ENCODE measurements at places on chromosomes 12 and 14. TPM values are rescaled to one million over a fixed set of nuclear protein-coding genes. Genes with fewer than 3 reads are reported as not detected.

DNA sequence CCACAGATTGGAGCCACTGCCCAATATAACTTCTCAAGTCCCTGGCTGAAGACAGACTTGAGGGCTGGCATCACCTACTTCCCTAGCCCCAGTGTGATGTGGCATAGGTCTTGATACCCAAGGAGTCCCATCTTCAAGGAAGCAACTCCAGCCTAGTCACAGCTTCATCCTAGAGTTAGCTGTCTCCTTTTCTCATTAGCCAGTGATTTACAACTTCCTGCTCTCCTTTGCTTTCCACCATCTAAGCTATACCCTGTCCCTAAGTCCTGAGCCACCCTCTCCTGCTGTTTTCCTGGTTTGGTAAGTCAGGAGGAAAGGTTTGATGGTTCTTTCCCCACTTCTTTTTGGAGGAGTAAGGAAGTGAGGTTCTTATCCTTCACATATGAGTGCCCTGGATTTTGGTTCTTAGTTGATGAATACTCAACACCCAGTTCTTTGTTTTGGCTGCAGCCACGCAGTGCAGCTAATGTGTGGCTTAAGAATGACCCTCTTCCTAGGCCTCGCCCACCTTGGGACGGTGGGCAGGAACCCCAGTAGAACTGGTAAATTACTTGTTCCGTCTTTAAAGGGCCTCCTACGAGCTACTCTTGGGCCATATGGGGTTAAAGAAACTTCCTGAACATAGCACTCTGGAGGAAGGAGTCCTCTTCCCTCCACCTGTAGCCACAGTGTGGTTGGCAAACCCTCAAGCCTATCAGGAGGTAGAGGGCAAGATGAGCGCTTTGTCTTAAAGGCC, 3.9 kb upstream of the GPX2 start:
- H3K27me3 ChIP-seq, result no peaks in the 10 kb centered on the region
- no peak overlapping the region for H3K4me3 ChIP-seq
- H3K27ac ChIP-seq, result no peak overlapping the region
- H3K36me3 ChIP-seq, result peaks cover 5% of the 10 kb centered on the region

DNA sequence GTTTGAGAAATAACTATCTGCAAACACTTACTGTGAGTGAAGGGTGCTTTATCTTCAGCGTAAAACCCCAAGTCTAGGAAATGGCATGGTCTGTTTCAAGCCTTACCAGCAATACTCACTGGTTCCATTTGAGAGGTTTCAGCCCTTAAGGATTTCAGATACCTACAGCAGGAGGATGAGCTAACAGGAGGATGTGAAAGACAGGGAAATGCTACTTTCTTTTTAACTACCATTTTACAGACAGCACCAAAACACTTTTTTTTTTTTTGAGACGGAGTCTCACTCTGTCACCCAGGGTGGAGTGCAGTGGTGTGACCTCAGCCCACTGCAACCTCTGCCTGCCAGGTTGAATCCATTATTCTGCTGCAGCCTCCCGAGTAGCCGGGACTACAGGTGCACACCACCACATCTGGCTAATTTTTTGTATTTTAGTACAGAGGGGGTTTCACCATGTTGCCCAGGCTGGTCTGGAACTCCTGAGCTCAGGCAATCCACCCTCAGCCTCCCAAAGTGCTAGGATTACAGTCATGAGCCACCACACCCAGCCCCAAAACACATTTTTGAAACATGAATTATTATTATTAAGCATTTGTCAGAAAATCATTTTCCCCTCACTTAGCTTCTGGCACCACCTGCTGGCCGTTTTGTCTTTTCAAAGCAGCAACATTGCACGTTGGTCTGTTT, 4.6 kb downstream of the MTRFR start:
- no peaks in the 10 kb centered on the region for H3K4me1 ChIP-seq
- H3K27ac ChIP-seq, result no peak overlapping the region
- DNase-seq, result peak; percentile 80
- H3K36me3 ChIP-seq, result no peaks in the 10 kb centered on the region
- H3K27me3 ChIP-seq, result no peaks in the 10 kb centered on the region

DNA sequence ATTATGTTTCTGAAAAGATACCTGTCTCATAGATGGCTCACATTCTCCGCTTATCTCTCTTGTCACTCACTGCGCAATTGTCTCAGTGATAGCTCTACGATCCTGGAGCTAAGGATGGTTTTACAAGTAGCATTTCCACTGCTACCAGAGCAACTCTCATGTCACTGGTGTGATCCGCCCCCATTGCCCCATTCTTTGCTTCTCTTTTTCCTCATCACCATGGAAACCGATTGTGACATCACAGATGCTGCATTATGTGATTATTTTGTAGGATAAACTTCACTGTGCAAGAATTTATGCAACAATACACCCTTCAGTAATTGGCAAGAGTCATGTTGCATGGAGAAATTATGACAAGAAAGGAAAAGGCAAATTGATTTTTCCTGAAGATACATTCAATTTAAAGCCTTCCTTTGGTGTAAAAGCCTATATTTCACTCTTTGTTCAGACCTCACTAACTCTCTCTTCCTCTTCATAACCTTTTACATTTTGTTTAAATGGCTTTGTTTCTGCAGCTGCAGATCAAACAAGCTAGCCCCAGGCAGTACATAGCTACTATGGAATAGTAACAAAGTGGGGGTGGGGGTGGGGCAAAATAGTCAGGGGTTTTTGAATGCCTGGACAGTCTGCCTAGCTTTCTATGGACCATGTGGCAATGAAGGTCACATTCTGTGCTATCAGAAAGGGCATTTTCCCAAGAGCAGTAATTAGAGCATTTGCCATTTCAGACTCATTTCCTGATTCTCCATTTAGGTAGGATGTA, 539.8 kb downstream of the NRXN3 start:
- H3K27ac ChIP-seq, result no peak overlapping the region
- no peaks in the 10 kb centered on the region for H3K27me3 ChIP-seq
- H3K36me3 ChIP-seq, result no peaks in the 10 kb centered on the region
- no peaks in the 10 kb centered on the region for H3K4me1 ChIP-seq

- H3K4me1 ChIP-seq, result peaks cover 14% of the 10 kb centered on the region
- no peak overlapping the region for H3K27ac ChIP-seq
- no peaks in the 10 kb centered on the region for H3K36me3 ChIP-seq
- no peak for DNase-seq
- peaks cover 3% of the 10 kb centered on the region for H3K27me3 ChIP-seq
- H3K4me3 ChIP-seq, result no peak overlapping the region
These were observed 13.4 kb downstream of the SMUG1 start for GRCh38 chr12:54175200-54175963.

- H3K4me1 ChIP-seq, result no peaks in the 10 kb centered on the region
- DNase-seq, result no peak
- H3K27me3 ChIP-seq, result no peaks in the 10 kb centered on the region
- H3K36me3 ChIP-seq, result no peaks in the 10 kb centered on the region
- H3K27ac ChIP-seq, result no peak overlapping the region
- H3K4me3 ChIP-seq, result no peak overlapping the region
These were observed 31.1 kb downstream of the INTS13 start for GRCh38 chr12:26906704-26907103.

DNA sequence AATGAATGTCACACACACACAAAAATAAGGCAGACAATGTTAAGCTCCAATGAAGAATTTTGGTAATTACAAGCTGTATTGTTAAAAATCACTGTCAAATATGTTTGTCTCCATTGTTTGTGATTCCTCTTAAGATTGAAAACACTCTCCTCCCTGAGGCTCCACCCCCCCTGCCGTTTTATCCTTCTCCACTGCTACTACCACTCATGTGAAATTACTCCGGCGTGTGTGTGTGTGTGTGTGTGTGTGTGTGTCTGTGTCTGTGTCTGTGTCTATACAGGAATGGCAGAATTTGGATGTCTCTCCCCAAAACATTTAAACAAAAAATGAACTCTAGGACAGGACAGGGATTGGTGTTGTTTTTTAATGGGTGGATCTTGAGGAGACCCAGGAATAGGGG, 365.1 kb upstream of the DIO2 start:
- no peaks in the 10 kb centered on the region for H3K27me3 ChIP-seq
- H3K4me1 ChIP-seq, result no peaks in the 10 kb centered on the region
- no peak overlapping the region for H3K27ac ChIP-seq
- no peak for DNase-seq

GRCh38 chr14:74929242-74929641, 6.2 kb upstream of the RPS6KL1 start:
- H3K4me1 ChIP-seq, result no peaks in the 10 kb centered on the region
- H3K27ac ChIP-seq, result no peak overlapping the region
- no peaks in the 10 kb centered on the region for H3K27me3 ChIP-seq
- no peak overlapping the region for H3K4me3 ChIP-seq
- H3K36me3 ChIP-seq, result no peaks in the 10 kb centered on the region

DNA sequence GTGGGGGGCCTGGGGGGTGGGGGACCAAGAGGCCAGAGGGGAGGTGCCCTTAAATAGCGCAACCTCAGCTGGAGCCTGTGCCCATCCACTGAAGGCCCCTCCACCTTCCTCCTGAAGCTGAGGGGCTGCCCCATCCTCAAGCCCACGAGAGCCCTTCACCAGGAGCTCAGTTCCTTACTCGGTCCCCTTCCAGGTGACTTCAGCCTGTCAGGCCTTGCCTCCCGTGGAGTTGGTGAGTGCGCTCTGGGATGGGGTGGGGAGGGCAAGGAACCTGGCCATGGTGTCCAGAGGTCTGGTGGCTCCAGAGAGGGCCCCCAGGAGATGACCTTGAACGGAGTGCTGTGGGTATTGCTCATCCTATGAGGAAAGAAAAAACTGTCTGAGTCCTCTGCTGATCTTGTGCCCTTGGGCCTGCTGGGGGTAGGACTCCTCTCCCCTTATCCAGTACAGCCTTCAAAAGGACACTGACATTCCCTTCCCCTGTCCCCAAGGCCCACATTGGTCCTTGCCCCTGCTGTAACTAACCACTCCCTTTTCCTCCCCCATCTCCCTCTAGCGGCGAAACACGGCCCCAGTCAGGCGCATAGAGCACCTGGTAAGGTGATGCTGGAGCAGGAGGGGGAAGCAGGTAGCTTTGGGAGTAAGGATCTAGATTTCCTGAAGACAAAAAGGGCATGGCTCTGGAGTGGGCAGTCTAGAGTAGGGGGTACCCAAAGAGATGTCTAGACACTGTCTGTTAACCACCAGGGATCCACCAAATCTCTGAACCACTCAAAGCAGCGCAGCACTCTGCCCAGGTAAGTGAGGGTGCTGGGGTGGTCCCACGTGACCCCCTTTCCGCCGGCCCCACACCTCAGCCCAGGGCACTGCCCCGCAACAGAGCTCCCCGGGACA, 3.6 kb downstream of the TNS2 start:
- DNase-seq, result peak; percentile 83
- H3K4me3 ChIP-seq, result peak overlapping the region; percentile 74
- peaks cover 71% of the 10 kb centered on the region for H3K4me1 ChIP-seq
- H3K36me3 ChIP-seq, result no peaks in the 10 kb centered on the region
- H3K27ac ChIP-seq, result peak overlapping the region; percentile 97

- no peak overlapping the region for H3K4me3 ChIP-seq
- no peaks in the 10 kb centered on the region for H3K36me3 ChIP-seq
- H3K27ac ChIP-seq, result no peak overlapping the region
- no peaks in the 10 kb centered on the region for H3K27me3 ChIP-seq
- no peaks in the 10 kb centered on the region for H3K4me1 ChIP-seq
These were observed 276.8 kb upstream of the TMPO start for GRCh38 chr12:98238515-98239130.

DNA sequence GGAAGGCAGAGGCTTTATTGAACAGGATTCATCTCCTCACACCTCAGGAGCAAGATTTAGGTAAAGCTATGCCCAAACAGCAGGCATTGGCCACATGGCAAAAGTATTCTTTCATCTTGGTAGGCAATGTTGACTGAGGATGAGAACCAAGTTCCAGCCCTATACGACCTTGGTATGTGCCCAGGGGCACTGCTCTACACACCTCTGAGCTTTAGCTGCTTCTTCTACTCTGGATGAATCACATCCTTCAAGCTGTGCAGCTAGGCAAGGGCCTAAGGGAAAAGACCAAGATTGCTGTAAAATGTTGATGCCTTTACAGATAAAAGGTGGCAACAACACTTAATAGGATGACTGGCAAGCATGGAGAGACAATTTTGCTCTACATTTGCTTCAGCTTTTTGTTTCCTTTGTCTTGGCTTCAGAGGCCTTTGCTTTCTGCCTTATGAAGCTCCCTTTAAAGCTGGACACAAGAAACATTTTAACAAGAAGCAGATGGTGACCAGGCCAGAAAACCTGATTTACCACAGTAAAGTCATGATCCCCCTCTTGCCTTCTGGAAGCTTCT, 183.3 kb upstream of the KITLG start:
- peaks cover 38% of the 10 kb centered on the region for H3K4me1 ChIP-seq
- H3K36me3 ChIP-seq, result no peaks in the 10 kb centered on the region
- no peak overlapping the region for H3K4me3 ChIP-seq
- no peak for DNase-seq
- H3K27ac ChIP-seq, result no peak overlapping the region

- no peaks in the 10 kb centered on the region for H3K27me3 ChIP-seq
- H3K4me3 ChIP-seq, result no peak overlapping the region
- no peak for DNase-seq
- no peaks in the 10 kb centered on the region for H3K36me3 ChIP-seq
These were observed 159.1 kb downstream of the C12orf50 start for GRCh38 chr12:87870061-87870460.

Gene SMARCD1
- total RNA-seq, result 40.7 TPM

Gene SMCO3
- total RNA-seq, result 0.16 TPM

DNA sequence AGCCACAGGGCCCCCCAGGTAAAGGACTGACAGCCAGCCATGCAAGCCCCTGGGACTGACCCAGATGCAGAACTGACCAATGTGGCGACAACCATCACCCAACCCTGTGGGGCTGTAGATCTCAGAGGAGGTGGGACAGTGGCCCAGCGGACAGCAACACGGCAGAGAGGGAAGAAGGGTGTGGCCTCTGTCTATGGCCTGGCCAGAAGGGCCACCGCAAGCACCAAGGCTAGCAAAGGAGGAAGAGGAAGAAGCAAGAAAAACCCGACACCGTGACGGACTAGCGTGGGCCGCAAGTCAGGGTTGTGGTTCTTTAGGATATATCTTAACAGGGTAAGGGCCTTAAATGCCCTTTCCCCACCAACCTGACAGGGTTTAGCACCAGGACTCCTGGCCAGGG, 71.2 kb downstream of the ITPK1 start:
- H3K27me3 ChIP-seq, result no peaks in the 10 kb centered on the region
- no peak overlapping the region for H3K4me3 ChIP-seq
- DNase-seq, result no peak
- H3K27ac ChIP-seq, result peak overlapping the region; percentile 90

Gene RFX4
- not detected for total RNA-seq

DNA sequence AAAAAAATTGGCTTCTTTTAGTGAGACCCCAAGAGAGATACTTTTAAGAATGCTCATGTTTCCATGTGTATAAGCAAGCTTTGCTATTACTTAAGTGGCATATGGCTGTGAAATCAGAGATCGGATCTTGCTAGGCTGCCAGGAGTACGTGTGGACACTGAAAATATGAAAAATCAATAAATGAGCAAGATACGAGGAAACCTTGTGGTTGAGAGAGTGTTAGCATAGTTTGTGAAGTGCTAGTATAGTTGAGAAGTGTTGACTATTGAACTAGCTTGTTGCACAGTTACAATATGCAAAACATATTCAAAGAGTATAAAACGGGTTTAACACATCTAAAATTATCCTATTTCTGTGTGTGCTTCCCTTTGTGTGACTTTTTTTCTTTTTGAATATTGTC, 230.9 kb upstream of the NOVA1 start:
- no peaks in the 10 kb centered on the region for H3K4me1 ChIP-seq
- H3K36me3 ChIP-seq, result no peaks in the 10 kb centered on the region

- peak overlapping the region; percentile 92 for H3K4me3 ChIP-seq
- H3K36me3 ChIP-seq, result no peaks in the 10 kb centered on the region
- H3K4me1 ChIP-seq, result no peaks in the 10 kb centered on the region
- H3K27me3 ChIP-seq, result no peaks in the 10 kb centered on the region
- DNase-seq, result peak; percentile 86
These were observed 480 bp downstream of the SCAF11 start for GRCh38 chr12:45989721-45990467.
